ENCODE measurements at places on chromosomes 12 and 14.

- ATAC-seq, result no peak
Measured at GRCh38 chr12:91441993-91442952, 259.7 kb upstream of the DCN start.

DNA sequence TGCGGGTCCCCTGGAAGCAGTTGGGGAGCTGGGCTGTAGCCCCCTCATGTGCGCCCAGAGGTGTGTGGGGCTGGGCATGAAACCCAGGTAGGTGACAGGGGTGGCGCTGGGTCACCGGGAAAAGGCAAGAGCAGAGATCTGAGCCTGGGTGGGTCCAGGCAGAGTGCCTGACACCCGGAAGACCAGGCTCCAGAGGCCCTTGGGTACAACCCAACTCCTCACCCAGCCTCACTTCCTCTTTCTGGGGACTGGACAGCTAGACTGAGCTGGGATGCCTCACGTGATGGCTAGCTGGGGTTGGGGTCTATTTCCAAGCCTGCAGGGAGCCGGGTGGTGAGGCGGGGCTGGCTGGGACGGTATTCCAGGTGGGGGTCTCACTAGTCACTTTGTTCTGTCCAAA is 16.3 kb upstream of the CYP46A1 start:
- no peak for ATAC-seq

DNA sequence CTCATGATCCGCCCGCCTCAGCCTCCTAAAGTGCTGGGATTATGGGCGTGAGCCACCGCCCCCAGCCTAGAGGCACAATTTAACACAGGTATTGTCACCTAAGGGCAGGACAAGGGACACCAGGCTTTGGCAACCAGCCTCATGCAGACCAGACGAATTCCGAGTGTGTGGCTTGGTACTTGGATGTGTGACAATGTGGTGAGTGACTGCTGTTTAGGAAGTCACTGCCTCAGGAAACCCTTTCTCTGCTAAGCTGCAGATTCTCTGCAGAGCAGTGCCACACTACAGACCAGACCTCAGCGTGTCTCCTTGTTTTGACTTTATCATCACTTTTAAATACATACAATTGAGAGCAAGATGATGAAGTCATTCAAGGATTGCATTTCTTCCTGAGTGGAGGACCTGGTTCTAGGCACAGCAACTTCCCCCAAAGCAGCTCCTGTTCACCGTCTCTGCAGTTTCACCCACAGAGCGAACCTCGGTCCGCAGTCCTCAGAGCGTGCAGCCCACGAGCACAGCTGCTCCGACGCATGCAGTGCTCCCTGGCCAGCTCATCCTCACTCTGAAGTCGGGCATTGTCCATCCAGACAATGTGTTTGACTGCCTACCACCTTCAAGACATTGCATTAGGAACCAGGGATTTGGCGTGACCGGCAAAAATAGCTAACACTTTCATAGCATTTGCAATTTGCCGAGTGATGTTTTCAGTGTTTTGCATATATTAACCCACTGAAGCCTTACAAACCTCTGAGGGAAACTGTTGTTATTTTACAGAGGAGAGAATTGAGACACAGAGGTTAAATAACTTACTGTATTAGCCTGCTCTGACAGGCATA is 235.2 kb downstream of the CHST11 start:
- no peak for ATAC-seq

DNA sequence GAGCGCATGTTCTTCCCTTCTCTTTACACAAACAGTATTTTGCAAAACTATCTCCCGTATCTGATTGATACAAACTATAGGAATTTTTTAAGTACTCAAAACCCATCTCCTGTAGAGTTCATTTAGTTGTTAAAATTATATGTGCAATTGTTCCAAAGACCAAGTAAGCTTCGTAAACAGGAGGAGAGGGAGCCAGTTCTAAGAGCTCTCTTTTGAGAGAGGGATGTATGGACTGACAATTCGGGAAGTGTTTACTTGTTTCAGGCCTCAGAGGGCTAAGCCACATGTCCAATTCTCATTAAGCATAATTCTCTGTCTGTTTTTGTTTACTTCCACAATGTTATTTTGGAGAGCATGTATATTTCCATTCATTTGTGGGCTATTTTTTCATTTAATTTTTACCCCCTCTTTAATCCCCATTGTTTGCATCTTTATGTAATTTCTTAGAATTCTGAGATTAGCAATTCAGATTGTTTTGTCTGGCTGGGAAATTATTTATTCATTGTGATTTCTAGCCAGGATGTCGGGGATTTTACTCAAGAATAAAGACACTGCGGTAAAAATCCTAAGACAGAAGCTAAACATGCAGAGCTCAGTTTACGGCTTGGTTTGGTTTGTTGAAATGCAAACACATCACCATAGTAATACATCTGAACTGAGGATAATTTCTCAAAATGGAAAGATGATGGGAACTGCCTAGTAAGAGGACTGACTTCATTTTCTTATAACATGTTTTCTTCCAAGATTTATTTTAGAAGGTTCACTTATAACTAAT is 126.8 kb downstream of the KCNK10 start:
- no peak for ATAC-seq

GRCh38 chr12:65673732-65674131 is 150.6 kb upstream of the HMGA2 start:
- no peak for ATAC-seq

All from activated T-helper 17 cell treated with anti-CD3 and anti-CD28 coated beads, Interleukin-2, amount 50 U/mL, for 72 hours (primary cell).